Activated T-helper 1 cell treated with anti-CD3 and anti-CD28 coated beads, Interleukin-2, amount 50 U/mL, for 16 hours (primary cell): ENCODE measurements at places on chromosomes 16 and 17.

GRCh38 chr17:58759522-58759921 lies 3.9 kb downstream of the PPM1E start:
- no peak for DNase-seq

- DNase-seq, result no peak
Measured at GRCh38 chr17:72987166-72987565, 105.3 kb downstream of the SLC39A11 start.

DNA sequence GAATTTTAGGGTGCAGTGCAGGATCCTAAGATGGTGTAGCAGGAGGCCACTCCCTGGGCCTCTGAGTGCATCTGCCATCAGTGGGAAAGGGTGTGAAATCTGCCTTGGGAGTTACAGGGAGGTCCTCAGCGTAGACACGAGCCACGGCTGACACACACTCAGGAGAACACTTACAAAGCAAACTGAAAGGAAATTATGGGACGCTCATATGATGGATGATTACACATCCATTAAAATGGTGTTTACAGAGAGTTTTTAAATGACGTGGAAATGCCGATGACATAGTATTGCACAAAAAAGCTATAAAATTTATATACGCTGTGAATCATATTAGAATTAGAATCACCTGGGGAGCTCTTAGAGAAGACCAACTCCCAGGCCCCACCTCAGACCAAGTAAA lies 175.2 kb downstream of the CCDC182 start:
- no peak for DNase-seq

- no peak for DNase-seq
Measured at GRCh38 chr17:19336938-19337711, 25.4 kb downstream of the B9D1 start.

- no peak for DNase-seq
Measured at GRCh38 chr17:59804901-59805465, 87.8 kb downstream of the TUBD1 start.

DNA sequence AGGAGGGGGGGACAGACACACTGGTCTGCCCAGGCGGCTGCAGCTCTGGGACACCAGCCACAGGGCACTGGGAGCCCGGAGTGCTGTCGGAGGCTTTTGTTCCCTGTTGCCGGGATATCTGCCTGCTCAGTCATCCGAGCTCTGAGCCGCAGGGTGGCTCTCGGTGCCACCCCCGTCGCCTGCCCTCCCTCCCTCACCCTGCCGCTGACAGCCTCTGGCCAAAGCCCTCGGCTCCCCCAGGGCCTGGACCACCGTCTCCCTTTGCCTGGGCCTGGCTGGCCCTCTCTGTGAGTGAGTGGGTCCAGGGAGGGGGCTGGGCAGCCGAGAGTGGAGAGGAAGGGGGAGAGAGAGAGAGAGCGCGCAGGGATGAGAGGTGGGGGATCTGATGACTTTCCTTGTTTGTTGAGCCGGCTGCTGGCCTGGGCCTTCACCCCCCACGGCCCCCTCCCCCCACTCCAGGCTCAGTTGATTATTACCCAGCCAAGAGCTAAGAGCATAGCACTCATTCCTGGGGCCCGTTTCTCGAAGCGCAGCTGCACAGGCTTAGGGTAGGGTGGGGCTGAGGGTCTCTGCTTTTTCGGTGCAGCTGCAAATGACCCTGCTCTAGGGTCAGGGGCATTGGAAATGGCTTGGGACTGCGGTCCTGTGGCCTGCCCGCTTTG lies 2.7 kb downstream of the FOXJ1 start:
- no peak for DNase-seq

- no peak for DNase-seq
Measured at GRCh38 chr16:83681381-83681956, 126.3 kb upstream of the HSBP1 start.

DNA sequence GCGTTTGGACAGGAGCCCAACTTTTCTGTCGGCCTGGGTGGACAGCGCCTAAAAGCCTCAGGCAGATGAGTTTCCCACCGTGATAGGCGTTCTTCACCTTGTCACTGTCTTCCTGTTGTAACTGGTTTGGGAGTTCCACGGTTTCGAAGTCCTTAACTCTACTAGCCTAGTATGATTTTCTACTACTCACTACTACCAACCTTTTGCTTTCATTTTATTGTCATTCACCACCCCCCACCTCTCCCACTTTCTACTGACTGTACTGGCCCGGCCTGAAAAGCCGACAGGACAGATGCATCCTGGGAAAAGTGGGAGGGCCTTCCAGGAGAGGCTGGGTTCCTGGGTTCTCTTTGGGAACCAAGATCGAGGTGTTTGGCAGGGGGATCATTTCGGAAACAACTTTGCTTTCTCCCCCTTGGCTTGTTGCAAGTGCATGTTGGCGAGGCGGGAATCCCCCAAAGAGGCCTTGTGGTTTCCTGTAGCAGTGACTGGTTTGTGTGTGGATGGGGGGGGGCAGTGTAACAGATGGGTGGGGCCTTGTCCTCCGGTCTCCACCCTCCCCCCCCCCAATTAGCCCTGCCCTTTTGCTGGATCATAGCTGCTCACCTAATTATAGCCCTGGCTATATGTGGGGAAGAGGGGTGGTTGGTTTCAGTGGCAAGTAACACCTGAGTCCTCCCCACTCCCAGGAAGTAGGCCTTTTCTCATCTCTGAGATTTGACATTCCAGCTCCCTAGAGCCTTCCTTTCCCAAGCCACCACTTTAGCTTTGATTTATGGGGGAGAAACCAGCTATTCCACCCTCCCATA lies 1.4 kb downstream of the EIF5A start:
- DNase-seq, result peak; percentile 66

- DNase-seq, result peak; percentile 51
Measured at GRCh38 chr17:28712032-28712704, 480 bp upstream of the PROCA1 start.

DNA sequence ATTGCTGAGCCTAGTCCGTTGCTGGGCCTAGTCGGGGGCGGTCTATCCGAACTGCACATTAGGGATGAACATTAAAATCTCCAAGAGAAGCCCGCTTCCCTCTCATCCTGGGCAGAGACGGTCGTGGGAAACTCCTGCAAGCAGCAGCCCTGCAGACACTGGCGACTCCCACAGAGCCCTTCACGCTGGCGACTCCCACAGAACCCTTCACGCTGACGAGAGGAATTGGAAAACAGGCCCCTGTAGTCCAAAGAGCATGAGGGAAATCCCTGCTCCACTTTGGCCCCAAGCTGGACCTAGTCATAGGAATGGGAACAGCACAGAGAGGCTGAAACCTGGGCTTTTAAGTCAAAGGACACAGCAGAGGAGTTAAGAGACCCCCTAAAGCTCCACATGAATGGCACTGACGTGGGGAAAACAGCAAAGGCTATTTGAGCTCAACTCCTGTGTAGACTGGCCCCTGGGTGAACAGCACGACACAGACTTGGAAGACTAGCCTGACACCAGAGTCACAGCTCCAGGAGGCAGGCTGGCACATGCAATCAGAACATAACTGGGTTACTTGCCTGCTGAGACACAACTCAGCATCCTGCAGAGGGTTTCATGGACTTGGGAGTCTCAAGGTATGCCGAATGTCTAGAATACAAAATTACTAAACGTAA lies 42.2 kb downstream of the WDR45B start:
- DNase-seq, result no peak

- DNase-seq, result no peak
Measured at GRCh38 chr16:48907906-48908634, 298.1 kb upstream of the N4BP1 start.

DNA sequence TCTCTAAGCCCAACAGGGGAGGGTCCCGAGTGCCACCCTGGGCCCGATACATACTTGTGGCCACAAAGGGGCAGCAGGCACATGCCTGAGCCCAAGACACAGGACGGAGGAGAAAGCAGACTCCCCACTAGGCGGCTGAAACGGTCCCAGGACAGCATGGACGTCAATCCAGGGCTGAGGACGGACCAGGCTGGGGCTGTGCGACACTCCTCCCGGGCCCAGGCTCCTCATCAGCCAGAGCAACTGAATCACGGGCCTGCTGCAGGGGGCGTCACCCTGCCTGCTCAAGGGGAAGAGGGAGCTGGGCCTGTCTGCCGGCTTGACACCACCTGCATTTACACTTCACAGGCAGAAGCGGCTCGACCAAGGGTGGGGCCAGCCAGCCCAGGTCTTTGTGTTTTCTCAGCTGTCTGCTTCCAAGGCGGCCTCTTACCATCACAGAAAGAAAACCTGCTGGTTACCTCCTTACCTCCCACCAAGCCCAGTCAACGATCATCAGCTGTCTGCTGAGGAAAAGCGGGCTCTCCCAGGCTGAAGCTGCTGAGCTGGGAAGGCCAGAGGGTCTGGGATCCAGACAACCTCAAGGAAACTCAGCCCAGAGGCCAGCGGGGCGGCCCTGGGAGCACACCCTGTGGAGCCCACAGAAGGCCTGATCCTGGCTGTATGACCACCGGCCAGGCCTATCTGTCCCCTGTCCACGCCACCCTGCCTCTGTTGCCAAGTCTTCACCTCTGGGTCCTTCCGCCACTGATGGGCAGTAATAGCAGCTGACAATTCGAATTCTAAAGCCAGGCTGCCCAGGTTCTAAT lies 26.4 kb downstream of the KIFC3 start:
- no peak for DNase-seq

- DNase-seq, result no peak
Measured at GRCh38 chr16:23524886-23525285, 14.6 kb upstream of the GGA2 start.

GRCh38 chr17:61124562-61124961 lies 275.1 kb upstream of the TBX2 start:
- no peak for DNase-seq

- DNase-seq, result no peak
Measured at GRCh38 chr16:23254338-23254737, 47.8 kb upstream of the SCNN1B start.

- no peak for DNase-seq
Measured at GRCh38 chr17:50863221-50863843, 2.8 kb downstream of the TOB1 start.

DNA sequence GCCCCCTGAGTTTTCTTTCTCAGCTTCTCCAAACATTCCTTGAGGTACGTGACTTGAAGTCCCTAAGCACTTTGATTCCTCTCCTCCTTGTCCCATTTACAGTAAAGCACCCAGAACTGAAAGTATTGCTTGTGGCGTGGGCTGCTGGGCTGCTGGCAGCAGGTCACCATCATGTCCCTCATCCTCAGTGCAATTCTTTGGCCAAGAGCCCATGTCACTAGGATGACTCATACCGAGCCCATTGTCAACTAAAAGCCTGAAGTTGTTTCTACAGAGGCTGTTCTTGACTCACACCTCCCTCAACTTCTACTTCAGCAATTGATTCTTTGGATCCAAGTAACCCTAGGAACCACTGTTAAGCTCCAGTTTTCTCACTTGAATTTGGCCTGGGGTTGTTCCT lies 54.3 kb downstream of the KPNA2 start:
- DNase-seq, result no peak

DNA sequence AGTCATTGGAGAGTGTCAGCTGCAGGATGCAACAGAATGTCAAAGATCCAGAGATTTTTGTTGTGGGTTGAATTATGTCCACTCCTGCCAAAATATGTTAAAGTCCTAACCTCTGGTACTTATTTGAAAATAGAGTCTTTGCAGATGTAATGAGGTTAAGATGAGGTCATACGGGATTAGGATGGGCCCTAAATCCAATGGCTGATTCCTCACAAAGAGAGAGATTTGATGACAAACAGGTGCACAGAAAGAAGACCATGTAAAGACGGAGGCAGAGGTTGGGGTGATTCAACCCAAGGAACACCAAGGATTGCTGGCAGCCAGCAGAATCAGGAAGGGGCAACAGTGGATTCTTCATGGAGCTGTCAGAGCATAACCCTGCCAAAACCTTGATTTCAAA lies 34.5 kb upstream of the USP22 start:
- DNase-seq, result no peak

DNA sequence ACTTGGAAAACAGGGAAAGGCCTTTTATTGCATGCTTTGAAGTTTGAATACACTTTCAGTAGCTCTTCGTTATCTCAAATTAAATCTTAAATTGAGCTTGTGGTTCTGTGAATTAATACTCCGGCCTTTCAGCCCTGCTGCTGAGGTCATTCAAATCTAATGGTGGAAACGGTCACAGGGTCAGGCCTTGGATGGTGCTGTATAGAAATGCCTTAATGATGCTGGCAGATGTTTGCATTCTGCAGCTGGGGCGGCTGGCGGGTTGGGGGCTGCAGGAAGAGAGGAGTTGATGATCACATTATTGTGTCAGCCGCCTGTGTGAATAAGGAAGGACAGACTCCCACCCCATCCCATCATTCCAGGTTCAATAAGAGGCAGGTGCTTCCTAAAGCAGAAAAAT lies 723.6 kb downstream of the WWOX start:
- DNase-seq, result no peak

- no peak for DNase-seq
Measured at GRCh38 chr16:75942351-75942750, 216.1 kb upstream of the CPHXL start.

DNA sequence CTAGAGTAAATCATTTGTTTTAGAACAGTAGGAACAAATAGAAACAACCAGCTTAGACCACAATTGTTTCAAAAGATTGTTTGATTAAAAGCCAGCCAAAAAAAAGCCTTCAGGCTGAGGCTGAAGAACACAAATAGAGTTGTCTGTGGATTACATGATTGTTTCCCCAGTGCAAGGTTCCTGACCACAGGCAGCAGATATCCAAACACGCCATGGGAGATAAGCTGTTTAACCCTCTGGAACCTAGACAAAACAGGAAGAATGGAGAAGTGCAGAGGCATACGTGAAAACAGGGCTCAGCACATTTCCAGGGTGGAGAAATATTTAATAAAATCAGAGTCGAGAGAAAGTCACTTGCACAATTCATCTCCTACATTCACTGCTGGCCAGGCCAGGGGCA lies 21.0 kb downstream of the ATPAF2 start:
- DNase-seq, result no peak

GRCh38 chr17:386141-386876 lies 33.7 kb upstream of the RPH3AL start:
- peak; percentile 59 for DNase-seq

DNA sequence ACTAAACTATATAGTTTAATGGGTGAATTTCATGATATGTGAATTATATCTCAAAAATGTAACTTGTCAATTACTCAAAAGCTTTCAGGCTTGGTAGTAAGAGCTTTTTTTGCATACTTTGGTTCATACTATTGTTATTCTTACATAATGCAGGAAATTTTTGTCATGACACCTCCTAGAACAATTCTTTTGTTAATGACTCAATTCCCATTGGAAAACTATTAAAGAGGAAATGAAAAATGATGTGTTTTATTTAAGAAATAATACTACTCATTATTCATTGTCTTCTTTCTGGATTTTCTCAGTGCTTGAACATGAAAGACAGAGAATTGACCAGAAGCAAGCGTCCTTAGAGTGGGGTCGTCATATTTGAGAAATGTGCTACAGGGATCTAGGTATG lies 196.4 kb upstream of the KCNJ16 start:
- no peak for DNase-seq
